ENCODE measurements at places on chromosomes 3 and 15.
A peak's percentile ranks its signal among the peaks of the same experiment; 100 is the strongest.

DNA sequence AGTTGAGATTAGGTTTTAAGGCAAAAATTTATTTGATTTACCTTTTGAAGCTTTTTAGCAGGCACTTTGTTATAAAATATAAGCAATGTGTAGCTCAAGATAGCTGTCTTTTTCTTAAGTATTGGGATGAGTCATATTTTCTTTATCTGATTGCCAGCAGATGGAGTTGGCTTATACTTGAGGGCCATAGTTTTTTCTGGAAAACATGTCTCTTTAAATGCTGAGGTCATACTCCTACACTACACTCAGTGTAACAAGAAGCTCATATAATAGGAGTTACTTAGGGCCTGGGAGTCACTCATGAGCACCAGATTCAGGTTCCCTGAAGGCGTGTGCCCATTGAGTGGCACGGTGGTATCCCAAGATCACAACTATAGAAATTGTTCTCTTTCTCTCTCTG lies 579.8 kb downstream of the EDEM1 start:
- DNase-seq, result no peak

GRCh38 chr15:101006931-101007691 lies 88.0 kb downstream of the LRRK1 start:
- DNase-seq, result peak; percentile 82

- DNase-seq, result no peak
These were observed 6.2 kb downstream of the CD200 start for GRCh38 chr3:112339134-112339533.

DNA sequence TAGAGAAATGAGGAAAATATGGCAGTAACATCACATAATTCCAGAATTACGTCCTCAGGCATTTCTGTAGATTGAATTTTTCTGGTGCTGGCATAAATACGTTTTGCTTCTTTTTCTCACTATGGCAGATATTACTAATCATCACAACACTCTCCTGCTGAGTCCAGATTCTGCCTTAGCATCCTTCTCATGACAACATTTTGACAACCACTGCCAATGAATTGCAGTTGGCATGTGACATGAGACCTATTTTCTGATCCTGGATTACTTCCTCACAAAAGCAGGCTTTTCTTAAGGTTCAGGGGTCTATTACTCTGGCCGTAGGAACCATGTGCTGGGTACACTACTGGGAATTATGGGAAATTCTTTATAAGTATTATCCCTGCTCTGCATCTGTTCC lies 22.5 kb upstream of the ARL6 start:
- DNase-seq, result no peak

DNA sequence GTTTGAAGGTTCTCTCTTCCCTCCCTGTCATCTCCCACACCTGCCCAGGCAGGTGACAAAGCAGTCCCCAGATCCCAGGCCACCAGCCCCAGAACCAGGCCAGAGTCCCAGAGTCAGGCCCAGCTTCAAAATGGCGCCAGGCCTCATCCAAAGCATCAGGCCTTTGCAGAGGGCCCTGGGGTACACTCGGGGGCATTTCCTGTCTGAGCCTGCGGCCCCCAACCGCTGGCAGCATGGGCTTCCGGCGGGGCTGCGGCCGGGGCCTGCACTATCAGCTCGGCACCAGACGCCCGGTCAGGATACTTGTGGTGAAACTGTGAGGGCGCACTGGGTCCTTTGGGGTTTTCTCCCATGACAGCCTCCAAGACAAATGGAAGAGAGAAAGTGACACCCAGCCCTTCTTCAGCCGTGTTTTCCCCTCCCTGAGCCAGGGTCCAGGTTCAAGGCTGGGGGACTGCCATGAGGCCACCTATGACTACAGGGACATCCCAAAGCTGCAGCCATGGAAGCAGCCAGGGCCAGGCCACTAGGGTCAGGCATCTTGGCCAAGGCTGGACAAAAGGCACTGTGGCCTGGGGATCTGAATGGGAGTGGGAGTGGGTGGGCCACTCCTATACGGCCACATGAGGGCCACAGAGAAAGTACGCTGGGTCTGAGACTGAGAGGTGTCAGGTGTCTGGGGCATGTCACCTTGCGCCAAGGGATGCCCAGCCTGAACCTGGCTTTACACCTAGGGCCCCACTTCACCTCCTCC lies 33.9 kb downstream of the RPN1 start:
- no peak for DNase-seq

- peak; percentile 92 for DNase-seq
These were observed 43.3 kb downstream of the PLOD2 start for GRCh38 chr3:146117406-146118285.

DNA sequence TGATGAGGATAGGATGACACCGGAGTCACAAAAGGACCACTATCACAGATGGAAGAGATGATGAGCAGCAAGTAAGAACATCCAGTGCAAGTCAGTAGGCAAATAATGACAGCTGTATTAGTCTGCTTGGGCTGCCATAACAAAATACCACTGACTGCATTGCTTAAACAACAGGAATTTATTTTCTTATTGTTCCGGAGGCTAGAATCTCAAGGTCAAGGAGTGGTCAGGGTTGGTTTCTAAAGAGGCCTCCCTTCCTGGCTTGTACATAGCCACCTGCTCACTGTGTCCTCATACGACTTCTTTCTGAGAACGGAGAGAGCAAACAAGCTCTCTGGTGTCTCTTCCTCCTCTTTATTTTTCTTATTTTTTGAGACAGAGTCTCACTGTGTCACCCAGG lies 380.7 kb downstream of the PLOD2 start:
- no peak for DNase-seq

DNA sequence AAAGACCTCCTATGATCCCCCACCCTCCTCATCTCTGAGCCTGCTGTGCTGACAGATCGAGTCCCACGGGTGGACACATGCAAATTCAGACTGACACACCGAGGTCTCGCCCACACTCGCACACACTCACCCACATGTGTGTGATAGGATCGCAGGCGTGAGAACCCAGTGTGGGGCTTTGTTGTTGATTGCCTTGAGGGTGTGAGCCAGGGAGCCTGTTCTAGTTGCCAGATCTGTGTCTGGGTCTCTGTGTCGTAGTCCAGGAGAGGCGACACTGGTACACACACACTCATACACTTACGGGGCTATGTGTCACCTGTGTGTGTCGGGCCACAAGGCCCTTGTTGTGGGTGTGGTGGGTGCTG lies 2.0 kb downstream of the EPHB3 start:
- DNase-seq, result no peak

DNA sequence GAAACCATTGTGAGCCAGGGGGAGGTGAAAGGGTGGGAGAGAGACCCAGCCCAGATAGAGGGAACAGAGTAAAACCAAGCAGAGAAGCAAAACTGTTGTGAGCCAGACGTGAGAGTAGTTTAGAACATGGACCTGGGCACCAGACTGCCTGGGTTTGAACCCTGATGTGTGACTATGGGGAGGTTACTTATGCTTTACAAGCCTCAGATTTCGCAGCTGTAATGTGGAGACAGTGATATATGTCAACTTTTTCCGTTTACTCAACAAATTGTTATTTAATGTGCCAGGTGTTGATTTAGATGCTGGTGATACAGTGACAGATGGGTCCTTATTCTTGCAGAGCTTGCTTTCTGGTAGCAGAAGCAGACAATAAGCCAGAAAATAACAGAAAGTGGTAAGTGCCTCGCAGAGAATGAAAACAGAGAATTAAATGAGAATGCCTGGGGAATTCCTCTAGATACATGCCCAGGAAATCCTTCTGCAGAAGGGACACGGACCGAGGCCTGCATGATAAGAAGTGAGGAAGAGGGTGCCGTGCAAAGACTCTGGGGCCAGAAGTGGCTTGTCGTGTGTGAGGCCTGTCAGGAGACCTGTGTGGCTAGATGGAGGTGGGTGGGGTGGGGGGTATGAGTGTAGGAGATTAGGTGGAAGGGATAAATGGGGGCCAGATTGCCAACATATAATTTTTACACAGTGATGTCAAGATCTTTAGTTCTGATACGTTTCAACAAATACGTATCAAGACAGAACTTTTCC lies 15.0 kb downstream of the KAT2B start:
- no peak for DNase-seq

- DNase-seq, result peak; percentile 17
These were observed 362.8 kb downstream of the PTPRG start for GRCh38 chr3:61924090-61924735.

GRCh38 chr3:5023777-5024346 lies 44.6 kb downstream of the BHLHE40 start:
- no peak for DNase-seq

- DNase-seq, result peak; percentile 23
These were observed 6.2 kb downstream of the PPARG start for GRCh38 chr3:12294885-12295580.

DNA sequence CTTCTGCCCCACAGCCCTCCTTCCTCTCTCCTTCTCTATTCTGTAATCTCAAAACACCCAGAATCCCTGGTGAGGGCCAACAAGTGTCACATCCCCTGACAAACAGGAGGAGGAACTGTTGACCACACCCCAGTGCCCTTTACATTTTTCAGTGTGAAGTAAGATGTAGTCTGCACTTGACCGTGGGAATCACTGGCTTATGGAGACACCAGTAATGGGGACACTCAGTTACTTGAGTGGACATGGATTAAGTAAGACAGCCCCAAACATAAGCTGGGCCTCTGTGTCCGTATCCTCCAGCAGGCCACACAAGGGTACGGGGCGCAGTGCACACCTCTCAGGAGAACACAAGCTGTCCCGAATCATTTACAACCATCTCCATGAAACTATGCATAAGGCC lies 28.4 kb upstream of the LIMD1 start:
- DNase-seq, result no peak

- DNase-seq, result peak; percentile 28
These were observed 5.0 kb downstream of the CHST13 start for GRCh38 chr3:126528800-126529541.

GRCh38 chr3:15743587-15744009 lies 54.2 kb downstream of the ANKRD28 start:
- no peak for DNase-seq

GRCh38 chr3:87855616-87856015 lies 203.2 kb downstream of the CGGBP1 start:
- DNase-seq, result peak; percentile 83

- no peak for DNase-seq
These were observed 363.5 kb downstream of the EPHB1 start for GRCh38 chr3:135158520-135158919.

DNA sequence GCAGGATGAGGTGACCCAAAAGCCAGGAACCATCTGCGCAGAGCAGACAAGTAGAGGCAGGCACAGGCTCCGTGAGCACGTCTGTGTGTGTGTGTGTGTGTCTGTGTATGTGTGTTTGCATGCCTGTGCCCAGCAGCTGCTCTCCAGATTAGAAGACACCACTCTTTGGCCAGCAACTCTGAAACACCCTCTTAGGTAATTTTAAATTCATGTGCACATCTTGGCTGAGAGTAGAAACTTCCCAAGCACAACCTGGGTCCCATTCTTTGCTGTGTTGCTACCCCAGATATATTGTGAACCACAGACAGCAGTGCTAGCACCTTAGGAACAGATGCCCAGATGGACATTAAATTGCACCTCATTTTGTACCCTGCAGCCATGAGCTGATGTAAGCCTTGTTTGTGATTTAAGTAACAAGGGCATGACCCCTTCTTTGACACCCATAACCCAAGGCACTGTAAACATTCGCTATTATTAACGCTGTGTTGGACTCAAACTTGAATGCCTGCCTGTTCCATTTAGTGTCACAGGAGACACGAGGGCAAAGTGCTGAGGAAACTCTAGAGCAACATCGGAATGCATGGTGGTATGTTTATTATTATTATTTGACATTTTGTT lies at the start of gene FILIP1L:
TSS of gene FILIP1L (minus strand) at position 89 of the 618 bp plus-strand sequence.
- DNase-seq, result no peak

GRCh38 chr15:22226034-22226790 lies 145.9 kb downstream of the OR4M2 start:
- DNase-seq, result no peak

GRCh38 chr15:27358751-27359434 lies 387.9 kb downstream of the GABRG3 start:
- no peak for DNase-seq

DNA sequence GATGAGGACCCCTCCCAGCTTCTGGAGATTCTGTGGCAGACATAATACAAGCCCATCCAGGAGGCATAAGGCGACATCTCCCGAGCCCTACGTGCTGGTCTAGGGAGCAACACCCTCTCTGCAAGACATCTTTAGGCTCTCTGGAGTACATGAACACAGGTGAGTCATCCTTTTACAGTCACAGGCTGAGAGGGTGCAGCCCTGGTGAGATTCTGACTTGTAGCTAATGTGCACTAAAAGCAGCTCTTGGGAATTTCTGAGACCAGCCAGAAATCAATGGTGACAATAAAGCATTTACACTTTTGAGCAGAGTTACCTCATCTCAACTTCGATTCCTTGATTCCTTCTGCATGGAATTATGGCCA lies 131.1 kb downstream of the XXYLT1 start:
- peak; percentile 17 for DNase-seq

GRCh38 chr15:101641129-101641764 lies 10.9 kb downstream of the TM2D3 start:
- DNase-seq, result peak; percentile 55

GRCh38 chr3:149688122-149688757 lies 30.4 kb upstream of the WWTR1 start:
- no peak for DNase-seq

DNA sequence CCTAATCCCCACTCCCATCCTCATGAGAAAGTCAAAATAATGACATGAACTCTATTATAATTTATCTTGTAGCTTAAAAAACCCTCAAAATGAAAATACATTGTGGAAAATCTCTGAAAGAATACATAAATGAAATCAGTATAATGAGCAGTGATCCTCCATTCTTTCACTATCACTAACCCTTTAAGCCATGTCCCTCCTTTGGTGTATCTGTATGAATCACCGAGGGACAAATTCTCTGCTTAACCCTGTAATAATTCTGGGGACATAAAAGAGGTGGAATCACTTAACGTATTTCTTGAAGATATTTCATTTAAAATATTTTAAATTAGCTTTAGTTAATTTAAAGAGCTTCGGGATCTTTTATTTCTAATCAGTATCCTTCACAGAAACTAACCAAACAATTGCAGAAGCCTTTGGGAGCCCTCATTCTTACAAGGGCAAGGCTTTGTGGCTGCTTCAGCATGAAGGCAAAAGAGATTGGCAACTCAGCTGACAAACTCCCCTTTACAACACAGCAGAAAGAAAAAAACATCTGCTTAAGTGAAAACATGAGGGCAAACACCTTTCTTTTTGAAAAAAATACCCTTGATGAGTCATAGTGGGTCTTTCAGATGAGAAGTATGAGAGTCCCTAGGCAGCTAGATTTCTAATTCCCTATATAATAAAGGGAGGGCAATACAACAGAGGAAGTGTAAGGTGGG lies 44.0 kb upstream of the ALCAM start:
- peak; percentile 9 for DNase-seq

DNA sequence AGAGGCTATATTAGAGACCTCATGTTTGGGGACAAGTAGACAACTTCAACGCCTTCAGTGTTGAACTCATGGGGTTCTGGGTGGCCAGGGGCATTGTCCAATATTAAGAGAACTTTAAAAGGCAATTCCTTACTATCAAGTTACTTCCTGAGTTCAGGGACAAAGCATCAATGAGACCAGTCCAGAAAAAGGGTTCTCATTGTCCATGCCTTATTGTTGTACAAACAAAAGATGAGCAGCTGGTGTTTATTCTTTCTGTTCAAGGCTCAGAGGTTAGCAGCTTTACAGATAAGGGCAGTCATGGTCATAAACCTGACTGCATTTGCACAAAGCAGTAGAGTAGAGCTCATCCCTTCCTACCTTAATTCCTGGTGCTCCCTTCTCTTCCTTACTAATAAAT lies 18.5 kb upstream of the PDHB start:
- no peak for DNase-seq
